Caudate nucleus (tissue), 63 donors: ENCODE measurements at places on chromosomes 12 and 14.

DNA sequence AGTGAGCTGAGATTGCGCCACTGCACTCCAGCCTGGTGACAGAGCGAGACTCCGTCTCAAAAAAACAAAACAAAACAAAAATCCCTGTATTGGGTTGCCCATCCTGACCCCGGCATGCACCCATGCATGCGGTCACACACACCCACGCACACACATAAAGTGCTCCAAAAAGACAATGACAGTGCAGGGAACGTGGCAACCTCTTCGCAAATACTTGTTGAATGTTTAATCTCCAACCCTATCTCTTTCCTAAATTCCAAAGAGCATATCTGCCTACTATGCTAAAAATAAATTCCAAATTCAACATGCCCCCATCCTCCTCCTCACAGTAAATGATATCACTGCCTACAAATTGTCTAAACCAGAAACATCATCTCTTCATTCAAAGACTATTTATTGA, 13.5 kb downstream of the SLC7A7 start:
- DNase-seq, result no peak

DNA sequence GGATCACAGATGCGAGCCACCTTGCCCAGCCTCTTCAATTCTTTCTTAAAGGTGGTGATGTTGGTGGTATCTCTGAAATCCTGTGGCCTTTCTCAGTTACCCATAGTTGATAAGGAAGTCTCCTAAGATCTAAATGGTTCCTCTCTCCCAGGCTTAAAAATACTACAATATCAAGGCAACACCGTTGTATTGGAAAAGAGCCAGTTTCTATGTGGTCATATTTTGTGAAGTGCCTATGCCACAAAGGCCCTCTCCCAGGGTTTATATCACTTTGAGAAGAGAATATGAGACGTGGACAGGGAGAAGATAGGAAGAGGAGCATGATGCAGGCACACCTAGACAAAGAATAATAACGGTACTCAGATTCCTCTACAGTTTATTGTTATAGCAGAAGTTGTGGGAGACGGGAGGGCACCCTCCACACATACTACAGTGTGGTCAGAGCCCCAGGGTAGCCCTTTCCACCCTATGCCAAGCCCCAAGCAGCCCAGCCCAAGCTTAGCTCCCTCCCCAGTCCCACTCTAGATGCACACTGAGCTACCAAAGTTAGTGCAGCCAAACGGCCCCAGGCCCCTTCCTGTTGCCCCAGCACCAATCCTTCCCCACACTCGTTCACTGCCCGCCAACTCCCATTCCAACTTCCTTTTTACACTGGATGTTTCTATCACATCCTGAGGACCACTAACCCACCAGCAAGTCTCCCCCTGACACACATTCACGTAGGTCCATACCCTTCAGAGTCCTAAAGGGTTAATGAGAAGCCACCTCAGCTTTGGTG, 8.3 kb downstream of the NDRG2 start:
- no peak for DNase-seq

GRCh38 chr12:93336291-93336741, 41.4 kb upstream of the NUDT4 start:
- no peak for DNase-seq

DNA sequence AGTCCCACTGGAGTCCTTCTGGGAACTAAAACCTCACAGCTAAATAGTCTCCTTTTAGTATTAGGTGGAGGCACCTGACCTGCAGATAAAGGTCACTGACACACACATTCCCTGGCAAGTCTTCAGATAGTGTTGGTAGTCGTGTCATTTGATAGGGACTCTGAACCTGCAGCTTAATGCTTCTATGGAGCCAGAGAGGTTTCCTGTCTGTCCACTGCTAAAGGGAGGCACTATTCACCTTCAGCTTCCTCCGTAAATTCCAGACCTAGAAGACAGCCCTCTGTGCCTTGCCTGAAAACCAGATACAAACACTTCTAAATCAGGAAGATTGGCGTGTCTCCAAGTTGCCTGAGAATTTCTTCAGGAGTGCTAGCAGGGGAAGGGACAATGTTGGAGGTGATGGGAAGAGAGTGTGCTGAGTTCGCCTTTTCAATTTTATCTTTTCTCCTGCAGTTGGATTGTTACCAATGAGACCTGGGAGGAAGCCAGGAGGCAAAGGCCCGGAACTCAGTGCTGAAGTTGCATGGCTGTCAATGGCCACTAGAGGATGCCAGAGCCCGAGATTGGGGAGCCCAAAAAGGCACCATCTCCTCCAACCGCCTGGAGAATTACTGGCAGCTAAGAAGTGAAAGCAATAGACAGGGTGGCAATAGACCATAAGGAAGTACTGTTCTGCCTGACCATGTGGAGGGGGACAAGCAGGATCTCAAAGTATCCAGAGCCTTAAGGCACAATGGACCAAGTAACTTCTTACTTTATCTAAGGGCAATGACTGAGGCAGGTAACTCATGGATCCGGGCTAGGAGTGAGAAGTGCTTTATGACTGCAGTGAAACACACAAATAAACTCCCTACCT, 81.6 kb upstream of the SCAF11 start:
- DNase-seq, result peak; percentile 33

DNA sequence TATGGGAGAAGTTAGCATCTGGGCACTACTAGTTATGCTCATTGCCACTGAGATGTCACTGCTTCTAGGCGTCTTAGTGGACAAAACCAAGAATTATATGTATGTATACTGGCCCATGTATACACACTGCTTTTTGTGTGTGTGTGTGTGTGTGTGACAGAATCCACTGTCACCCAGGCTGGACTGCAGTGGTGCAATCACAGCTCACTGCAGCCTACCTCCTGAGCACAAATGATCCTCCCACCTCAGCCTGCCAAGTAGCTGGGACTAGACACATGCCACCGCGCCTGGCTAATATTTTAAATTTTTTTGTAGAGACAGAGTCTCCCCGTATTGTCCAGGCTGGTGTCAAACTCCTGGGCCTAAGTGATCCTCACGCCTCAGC, 25.2 kb downstream of the LIMA1 start:
- no peak for DNase-seq

- DNase-seq, result no peak
Measured at GRCh38 chr14:65704850-65705249, 292.3 kb downstream of the FUT8 start.
